ENCODE measurements at places on chromosomes 5 and 9. TPM values are rescaled to one million over a fixed set of nuclear protein-coding genes. Genes with fewer than 3 reads are reported as not detected.

DNA sequence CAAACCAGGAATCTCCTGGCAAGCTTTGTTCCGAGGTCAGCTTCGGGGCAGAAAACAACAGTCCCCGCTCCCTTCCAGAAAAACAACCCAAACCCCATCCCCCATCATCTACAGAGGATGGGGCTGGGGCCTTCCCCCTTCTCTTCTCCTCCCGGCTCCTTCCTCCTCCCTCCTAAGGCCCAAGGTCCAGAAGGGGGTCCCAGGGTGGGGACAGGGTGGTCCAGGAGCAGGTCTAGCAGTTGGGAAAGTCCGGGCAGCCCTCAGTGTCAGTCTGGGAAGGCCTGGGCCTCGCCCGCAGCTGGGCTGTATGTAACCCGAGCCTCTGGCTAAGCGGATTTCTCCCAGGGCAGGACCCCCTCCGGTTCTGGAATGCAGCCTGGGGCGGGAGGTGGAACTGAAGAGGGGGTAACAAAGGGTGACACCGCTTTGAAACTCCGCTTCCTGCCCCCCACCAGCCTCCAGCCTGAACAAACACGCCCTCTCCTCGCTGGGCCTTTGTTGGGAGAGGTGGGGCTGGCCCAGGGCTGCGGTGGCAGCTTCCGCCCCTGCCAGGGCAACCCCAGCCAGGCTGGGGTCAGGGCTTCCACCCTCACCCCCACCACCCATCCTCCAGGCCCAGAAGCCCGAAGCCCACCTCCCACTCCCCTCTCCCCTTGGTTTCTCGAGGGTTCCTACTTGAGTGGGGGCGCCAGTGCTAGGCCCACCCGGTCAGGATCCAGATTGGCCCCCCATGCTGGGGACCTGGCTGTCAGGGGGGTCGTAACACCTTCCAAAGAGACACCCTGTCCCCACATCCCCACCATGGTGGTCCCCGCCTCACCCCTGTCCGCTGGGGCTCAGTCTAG is 63.5 kb downstream of the C9orf50 start:
- DNase-seq = no peak

DNA sequence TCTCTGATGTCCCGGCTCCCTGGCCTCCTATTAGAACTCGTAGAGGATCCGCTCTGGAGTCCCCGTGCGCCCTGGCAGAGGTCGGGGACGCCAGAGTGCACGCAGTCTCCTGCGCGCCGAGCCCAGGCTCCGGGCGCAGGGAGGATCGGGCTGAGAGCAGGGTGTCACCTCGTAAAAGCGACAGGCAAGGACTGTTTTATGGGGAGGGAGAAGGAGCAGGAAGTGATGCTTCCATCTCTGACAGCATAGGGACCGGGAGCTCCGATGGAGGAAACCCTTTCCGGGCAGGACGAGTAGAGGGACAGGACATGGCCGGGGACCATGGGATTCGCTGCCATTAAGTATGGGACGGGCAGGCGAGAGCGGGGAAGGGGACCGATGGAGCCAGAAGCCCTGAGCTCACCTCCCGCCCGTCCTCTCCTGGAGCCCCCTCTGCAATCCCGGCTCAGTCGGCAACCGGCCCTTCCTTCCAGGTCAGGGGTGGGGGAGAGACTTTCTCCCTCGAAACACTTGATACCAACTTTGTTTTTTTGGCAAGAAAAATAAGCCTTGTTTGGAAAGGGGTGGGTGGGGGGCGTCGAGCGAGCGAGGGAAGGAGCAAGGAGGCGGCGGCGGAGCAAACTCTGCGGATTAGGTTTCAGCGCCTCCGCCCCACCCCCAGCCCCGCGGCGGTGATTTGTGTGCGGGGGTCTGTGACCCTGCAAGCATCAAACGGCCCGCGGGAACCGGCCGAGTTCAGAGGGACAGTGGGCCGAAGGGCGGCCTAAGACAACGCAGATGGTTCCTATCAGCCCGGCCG is 12.6 kb downstream of the LMX1B start:
- no peak for DNase-seq

DNA sequence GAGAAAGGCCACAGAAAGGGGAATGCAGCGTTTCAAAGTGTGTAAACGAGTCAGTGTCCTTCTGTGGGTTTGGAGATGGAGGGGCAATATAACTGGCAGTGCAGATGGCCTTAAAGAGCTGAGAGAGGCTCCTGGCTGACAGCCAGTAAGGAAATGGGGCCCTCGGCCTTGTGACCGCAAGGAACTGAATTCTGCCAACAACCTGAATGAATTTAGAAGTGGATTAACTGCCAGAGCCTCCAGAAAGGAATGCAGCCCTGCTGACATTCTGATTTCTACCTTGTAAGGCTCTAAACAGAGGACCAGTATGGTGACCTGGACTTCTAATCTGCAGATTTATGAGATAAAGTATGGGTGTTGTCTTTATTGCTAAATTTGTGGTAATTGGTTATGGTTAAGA is 17.5 kb upstream of the NREP start:
- no peak for DNase-seq

DNA sequence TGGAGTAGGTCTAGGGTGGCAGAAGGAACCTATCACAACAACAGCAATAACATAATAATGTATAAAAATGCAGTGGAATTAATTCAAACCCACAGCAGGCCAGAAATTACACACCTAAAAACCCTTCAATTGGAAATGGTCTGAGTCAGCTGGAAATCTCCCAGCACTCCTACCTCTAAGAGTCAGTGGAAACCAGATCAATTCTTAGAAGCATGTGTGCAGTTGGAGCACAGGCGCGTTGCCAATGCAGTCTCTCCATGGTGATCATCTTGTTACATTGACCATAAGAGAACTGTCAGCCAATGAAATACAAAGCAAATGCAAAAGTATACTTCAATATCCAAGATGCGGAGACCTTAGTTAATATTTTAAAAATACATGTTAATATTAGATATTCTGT is 15.1 kb upstream of the CSNK1G3 start:
- DNase-seq = no peak

The TNFSF8 gene
- polyA plus RNA-seq = not detected

DNA sequence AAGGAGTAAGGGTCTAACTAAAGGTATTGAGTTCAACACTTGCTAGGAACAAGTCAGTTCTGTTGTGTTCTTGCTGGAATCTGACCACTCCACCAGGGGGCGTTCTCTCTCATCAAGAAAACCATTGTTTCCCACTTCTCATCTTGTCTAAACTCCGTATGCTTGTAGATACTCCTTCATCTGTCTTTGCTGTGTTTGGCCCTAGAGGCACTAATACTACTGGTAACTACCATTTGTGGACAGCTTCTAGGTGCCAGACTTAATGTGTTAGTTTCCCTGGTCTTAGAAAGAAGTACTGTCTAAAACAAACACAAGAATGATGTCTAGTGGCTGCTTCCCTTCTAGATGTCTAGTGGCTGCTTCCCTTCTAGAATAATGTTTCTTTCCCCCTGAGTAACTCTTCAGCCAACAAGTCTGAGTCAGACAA is 18.7 kb upstream of the PTPDC1 start:
- peak; percentile 31 for DNase-seq

- no peak for DNase-seq
Observed at GRCh38 chr5:151721087-151721646, 34.5 kb upstream of the SPARC start.

- no peak for DNase-seq
Observed at GRCh38 chr5:31860726-31861433, 221.9 kb downstream of the PDZD2 start.

DNA sequence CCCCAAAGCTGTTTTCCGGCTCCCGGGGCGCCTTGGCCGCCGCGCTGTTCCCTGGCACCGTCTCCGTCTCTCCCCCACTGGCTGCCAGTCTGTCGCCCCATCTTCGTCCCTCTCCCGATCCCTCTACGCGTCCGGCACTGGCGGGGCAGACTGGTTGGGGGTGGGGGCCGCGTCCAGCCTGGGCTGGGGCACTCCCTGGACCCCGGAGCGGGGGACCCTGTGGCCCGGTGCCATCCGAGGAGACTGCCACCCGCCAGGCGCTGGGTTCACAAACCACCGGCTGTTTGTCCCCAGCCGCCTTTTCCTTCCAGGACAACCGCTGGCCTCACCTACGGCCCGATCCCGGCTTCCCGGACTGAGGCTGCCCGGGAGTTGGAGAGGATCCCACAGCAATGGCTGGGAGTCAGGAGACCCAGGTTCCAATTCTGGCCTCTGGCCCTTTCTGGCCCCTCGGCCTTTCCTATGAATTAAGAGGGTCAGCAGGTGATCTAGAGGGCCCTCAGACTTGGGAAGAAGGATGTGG is 1.0 kb upstream of the FIBCD1 start:
- DNase-seq = no peak
